H7 (cell line): ENCODE measurements at places on chromosomes 1 and 21.

DNA sequence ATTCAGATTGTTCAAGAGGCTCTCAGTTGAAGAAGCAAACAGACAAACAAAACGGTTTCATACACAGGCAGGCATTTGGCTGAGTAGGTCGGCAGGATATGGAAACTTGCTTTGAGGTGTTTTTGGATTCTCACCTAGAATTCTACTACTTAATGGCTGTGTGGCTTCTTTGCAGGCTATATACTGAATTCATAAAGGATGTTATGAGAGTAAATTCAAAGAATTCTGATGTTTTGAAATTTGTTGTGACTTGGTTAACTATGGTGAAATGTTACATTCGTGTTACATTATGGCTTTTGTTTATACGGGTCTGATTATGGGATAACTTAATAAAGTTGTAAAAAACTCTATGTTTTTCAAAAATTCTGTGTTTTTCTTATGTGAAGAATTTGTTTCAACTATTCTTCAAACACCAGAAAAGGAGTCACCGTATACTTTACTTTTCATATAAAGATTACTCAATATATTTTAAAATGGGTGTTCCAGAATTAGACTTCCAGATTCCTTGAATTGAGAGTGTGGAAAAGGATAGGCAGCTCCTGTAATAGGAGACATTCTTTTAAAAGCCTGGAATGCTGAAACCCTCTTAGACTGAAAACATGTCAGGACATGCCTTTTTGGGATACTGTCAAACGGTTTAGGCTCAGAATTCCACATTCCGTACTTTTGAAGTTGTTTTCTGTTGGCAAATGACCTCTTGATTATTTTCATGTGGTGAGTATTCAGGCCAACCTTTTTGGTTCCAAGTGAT lies 8.2 kb upstream of the IRF2BP2 start:
- DNase-seq: no peak

GRCh38 chr1:170114906-170115305 lies 30.9 kb upstream of the NTMT2 start:
- no peak for DNase-seq

DNA sequence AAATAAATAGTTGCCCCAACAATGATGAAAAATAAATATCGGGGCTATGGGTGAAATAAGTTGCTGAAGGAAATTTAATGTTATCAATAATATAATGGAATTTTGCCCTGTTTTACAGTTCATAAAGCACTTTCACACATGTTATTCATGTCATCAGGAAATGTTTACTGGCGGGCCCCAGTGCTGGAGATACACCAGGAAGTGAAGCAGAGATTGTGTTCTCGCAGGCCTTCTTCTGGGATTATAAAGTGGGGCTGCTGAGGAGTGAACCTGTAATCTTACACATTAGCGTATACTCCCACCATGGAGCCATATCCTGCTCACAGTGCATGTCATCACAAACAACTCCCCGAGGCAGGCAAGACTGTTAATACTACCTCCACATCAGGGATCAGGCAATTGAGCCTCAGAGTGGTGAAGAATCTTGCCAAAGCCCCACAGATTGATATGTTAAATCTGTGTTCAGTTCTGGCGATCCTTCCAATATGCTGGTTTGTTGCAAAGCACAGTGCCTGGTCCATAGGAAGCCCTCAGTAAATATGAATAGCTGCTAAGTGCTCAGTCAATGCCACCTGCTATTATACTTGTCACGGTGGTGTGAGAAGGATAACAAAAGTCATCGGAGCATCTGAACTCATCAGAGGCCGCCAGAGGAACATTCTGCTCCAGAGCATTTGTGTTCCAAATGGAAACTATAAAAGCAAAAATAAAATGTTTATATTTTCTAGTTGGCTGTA lies 104.4 kb upstream of the UBE2U start:
- DNase-seq: no peak

DNA sequence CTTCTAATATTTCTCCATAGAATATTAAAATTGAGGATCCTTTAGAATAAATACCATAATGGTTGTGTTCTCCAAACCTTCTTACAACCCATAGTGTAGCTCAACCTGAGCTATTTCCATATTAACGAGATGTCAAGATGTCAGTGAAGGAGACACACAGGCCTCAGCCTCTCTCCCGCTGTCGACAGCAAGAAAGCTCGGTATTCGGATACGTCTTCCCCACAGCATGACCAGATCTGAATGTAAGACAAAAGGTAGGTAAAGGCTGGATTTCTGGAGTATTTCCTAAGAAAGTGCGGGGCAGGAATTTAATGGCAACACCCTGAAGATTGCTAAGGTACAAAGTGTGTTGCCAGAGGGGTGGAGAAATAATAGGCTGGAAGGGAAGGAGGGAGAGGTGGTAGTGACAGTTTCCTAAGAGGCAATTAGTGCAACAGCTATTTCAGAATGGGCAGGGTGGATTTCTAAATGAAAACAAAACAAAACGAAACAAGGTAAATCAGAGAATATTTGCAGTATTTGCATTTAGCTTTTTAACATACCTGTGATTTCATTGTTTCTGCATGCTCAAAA lies 1.7 kb downstream of the ADSS2 start:
- no peak for DNase-seq

GRCh38 chr1:109887884-109888283 lies 22.8 kb upstream of the CSF1 start:
- no peak for DNase-seq

GRCh38 chr1:9444532-9444931 lies 94.7 kb upstream of the SLC25A33 start:
- DNase-seq: peak; percentile 5

DNA sequence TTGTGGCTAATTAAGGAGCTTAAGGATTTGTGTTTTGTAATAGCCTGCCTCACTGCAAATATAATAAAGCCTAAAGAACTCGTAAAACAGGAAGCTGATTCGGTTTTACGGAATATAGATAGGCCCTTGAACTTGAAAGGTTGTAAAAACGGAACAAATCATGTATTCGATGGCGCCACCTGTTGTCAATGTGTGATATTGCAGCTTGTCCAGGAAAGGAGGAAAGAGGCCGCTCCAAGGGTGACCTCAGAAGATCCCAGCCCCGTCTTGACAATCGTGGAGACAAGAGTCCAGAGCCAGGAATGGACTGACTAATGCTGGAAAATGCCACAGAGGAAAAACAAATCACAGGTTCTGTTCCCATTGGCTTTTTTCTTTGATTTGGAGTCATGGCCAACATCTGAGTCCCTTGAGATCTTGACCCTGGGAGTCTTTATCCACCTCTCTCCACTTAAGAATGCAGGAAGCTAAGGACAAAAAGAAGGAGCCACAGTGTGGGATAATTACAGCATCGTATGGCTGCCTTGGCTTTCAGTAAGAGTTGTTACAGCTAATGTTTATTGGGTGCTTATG lies 7.0 kb upstream of the IGSF21 start:
- peak; percentile 83 for DNase-seq
